ENCODE measurements at places on chromosomes 5 and 9. TPM values are rescaled to one million over a fixed set of nuclear protein-coding genes. Genes with fewer than 3 reads are reported as not detected.

The SPTLC1 gene
- 58.8 TPM for total RNA-seq

The GBGT1 gene
- 1.8 TPM for total RNA-seq

The CEP72 gene
- total RNA-seq = 33.2 TPM

The PFN3 gene
- total RNA-seq = not detected

The EIF4E1B gene
- total RNA-seq = not detected

The ZNF608 gene
- 37.5 TPM for total RNA-seq

DNA sequence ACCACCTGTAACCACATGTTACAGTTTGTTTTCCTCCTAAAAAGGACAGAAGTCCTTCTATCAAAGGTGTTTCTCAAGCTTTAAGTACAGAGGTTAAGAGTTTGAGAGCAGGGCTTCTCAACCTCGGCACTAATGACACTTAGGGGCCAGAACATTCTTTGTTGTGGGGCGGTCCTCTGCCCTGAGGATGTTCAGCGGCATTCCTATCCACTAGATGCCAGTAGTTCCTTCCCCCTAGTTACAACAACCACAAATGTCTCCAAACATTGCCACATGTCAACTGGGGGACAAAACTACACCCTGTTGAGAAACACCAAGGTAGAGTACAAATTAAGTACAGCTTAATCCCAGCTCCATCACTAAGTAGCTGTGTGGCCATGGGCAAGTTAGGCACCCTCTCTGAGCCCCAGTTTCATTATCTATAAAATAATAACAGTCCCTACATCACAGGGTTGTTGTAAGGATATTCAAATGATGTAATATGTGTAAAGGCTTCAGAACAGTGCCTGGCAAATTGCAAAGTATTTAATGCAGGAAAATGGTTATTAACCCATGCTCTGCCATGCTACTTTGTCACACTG is 44.6 kb downstream of the PIP5K1B start:
- DNase-seq = no peak

DNA sequence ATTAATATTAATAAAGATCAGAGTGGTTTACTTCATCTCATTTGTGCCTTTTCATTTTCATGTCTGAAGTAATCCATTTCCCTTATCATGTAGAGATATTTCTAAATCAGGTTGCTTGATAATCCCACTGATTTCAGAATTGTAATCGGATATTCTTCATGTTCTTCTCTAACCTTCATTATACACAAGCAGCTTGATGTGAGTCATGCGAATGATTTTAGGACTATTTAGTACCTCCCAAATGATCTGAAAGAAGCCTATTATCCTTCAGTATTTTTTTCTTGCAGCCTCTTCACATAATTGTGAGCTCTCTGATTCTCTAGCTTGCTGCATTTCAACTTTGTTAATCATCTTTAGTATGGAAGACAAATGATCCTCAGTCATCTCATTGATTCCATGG is 182.0 kb downstream of the GIN1 start:
- DNase-seq = no peak

GRCh38 chr5:73747696-73748380 is 121.8 kb downstream of the ARHGEF28 start:
- DNase-seq = no peak

- DNase-seq = no peak
These were observed 51.0 kb upstream of the COL15A1 start for GRCh38 chr9:98892690-98893089.

GRCh38 chr9:27022920-27023319 is 17.4 kb upstream of the LRRC19 start:
- no peak for DNase-seq

DNA sequence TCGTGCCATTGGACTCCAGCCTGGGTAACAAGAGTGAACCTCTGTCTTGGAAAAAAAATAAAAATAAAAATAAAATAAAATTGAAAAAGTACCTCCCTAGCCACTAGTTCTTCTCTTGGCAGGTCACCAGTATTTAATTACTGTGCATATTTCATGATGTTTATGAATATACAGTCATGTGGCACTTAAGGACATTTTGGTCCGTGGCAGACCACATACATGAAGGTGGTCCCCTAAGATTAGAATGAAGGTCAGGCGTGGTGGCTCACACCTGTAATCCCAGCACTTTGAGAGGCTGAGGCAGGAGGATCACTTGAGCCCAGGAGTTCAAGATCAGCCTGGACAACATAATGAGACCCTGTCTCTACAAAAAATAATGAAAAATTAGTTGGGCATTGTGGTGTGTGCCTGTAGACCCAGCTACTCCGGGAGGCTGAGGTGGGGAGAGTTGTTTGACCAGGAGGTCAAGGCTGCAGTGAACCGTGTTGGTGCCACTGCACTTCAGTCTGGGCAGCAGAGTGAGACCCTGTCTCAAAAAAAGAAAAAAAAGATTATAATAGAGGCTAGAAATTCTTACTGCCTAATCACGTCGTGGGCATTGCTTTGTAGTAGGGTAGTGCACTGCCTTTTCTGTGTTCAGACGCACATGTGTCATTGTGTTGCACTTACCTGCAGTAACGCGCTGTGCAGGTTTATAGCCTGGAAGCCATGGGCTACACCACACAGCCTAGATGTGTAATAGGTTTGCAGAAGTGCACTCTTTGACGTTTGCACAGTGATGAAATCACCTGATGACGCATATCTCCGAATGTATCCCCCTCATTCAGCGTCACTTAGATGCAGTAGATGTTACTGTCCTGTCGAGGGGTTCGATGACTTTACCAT is 12.8 kb downstream of the EHMT1 start:
- DNase-seq = no peak

DNA sequence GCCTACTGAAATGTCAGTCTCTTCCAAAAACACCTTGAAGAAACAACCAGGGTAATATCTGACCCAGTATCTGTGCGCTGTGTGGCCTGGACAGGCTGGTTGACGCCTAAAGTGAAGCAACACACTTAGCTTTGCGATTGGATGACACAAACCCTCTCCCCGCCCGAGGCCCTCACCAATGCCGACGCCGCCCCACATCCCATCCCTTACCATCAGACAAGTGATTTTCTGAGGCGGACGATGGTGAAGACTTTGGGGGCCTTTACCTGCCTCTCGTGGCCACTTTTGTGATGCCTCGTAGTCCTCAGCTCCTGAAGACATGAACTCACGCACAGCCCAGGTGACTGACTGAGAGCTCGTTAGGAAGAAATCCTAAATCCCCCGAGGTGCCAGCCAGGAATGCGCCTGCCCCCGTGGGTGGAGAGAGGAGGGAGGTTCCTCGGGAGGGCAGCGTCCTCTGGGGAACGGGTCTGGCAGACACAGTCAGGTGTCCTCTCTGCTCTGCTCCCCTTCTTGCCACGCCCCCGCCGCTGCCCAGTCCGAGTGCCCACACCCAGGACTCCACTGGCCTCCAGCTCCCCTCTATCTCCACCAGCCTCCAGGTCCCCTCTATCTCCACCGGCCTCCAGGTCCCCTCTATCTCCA is 31.0 kb upstream of the RXRA start:
- no peak for DNase-seq

DNA sequence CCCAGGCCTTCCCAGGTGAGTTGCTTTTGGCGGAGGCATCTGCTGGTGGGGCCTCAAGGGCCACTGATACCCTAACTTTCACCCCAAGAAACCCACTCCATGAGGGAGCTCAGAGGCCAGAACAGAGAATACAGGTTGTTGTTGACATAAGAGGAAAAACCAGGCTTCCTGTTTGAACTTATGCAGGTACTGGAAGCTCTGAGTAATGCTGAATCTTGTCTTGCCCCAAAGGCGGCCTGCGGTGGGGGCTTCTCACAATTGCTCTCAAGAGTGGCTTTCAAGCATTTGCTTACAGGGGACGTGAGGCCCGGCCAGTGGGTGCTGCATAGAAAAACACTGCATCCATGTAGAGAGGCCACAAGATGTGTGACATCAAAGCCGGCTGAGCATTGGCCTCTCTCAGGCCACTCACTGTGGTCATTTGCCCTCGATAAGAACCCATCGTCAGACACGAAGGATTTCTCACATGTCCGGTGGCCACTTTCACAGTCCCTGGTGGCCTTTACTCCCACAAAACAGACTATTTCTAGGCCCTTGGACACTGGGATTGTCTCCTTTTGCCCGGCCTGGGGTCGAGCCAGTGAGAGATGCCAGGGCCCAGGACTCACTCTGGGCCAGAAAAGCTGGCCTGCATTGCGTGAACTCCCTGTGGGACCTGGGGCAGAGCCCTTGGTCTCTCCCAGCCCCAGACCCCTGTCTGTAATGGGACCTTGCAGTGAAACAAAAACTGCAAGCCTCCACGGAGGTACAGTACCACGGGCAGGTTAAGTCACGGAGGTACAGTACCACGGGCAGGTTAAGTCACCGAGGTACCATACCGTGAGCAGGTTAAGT is 34.5 kb upstream of the TCF7 start:
- DNase-seq = no peak

DNA sequence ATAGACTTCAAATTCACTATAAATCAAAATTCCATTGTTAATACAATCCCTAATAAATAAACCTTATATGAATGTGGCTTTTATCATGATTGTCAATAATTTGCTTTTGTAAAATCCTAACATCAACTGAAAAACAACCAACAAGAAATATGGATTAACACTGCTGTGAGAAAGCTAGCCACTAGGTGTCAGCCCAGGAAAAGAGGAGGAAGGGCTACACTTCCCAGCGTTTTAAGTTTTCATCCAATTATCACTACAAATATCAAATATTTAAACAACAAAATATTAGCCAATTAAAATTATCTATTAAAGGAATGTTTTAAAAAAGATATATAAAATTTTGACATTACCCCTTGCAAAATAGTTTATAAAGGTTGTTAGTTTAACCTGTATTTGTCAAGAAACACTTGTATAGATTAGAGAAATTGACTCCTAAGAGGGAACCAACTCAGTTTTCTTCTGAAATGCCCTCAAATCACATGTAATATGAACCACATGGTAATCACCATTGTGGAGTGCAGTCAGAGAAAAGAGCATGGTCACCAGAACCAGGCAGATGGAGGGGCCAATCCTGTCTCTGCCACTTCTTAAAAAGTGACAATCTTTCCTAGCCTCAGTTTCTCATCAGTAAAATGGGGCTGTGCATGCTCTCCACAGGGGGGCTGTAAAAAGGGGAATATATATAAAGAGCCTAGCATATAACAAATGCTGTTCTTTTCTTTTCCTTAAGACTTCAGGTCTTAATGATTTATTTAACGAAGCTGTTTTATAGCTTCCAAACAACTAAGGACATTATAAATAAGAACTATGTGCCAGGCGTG is 188.2 kb downstream of the CRB2 start:
- peak; percentile 10 for DNase-seq

DNA sequence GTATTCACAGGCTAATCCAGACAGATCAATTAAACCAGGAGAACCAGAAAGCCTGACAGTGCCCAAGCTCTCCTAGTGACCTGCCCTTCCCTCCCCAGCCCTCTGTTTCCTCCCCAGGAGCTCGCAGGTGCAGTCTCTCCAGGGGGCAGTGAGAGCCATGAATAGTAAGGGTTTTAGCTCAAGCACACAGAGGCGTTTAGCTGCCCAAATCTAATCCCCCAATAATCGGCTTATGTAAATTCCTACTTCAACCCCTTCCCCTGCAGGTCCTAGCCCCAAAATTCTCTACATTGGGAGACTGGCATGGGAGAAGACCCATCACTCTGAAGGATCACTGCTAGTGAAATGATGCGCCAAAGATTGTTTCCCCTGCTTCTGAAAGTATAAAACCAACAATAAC is 10.5 kb upstream of the TAL2 start:
- DNase-seq = no peak

GRCh38 chr5:89973516-89973915 is 436.0 kb downstream of the CETN3 start:
- no peak for DNase-seq

- DNase-seq = no peak
These were observed 61.8 kb downstream of the GDA start for GRCh38 chr9:72211047-72211446.

- no peak for DNase-seq
These were observed 46.8 kb upstream of the FCN1 start for GRCh38 chr9:134964271-134965055.

GRCh38 chr5:122400938-122401337 is 88.9 kb downstream of the SNCAIP start:
- no peak for DNase-seq

DNA sequence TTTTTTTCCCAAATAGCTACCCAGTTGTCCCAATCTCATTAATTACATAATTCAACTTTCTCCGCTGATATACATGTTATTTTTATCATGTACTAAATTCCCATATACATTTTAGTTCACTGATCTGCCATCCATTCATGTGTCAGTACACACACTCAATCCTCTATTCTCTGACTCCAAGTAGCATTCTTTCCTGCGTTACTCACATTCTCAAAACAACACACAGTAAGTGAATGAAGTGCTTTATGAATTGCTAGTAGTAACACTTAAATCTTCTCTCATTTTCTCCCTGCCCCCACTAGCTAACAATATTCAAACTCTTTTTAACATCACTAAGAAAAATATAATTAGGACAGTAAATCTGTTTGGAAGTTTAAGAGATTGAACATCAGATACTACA is 8.9 kb downstream of the ZNF366 start:
- DNase-seq = no peak

DNA sequence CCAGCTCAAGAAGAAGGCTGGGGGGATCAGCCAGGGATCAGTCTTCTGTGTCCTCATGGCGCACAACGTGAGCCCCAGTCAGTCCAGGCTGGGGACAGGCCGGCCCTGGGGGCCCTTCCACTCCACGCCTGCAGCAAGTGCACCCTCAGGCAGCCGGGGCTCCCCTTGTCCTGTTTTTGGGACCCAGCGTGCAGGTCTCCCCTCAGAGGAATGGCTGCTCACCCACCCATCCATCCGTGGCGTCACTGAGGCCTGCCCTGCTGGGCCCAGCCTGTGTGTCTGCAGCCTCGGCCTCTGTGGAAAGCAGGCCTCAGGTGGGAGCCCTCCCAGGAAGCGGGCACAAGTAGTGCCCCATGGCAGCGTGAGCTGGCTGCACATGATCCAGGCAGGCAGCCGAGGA is 52.6 kb upstream of the FCN2 start:
- DNase-seq = no peak

DNA sequence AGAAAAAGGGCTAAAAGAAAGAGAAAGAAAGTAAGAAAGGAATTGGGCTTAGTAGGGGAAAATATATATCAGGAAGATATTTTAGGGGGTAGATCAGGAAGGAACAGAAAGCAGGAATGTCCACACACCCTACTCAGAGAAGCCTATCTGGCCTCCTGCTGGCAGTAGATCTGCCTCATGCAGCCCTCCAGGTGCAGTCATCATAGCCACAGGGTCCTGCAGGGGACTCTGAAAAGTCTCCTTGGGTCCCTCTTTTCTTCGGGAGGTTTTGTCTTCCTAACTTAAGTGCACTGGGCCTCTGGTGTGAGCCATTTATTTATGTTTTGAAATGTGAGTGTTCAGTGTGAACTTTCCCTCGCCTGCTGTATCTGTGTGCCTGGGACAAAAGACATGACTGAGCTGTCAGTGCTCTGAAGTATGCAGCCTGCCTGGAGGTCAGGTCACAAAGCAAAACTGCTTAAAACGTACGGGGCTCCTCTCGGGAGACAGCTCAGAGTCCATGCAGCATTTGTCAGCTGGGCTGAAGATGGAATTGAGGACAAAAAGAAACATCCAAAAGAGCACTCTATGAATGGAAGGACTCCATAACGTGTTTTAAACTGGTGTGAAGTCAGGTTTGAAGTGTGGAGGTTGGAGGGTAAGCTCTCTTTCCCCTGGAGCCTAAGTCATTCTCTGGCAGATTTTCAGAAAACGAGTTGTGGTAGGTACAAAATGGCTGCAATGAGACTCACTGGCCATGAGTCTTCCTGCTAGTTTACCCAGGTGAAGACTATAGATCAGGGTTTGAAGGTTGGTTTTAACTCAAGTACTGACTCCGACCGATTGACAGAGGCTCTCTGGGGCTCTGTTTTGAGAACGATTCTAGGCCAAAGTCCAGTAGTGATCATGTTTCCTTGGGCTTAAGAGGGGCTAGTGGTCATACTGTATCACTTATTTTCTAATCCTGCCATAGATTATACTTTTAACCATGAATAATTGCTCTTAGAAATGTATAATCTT is 151.8 kb upstream of the GDNF start:
- DNase-seq = no peak

Data from Panc1 (cell line).